Inflammatory macrophage treated with lipopolysaccharide for 4 hours (primary cell): ENCODE measurements at places on chromosomes 11 and 22.

DNA sequence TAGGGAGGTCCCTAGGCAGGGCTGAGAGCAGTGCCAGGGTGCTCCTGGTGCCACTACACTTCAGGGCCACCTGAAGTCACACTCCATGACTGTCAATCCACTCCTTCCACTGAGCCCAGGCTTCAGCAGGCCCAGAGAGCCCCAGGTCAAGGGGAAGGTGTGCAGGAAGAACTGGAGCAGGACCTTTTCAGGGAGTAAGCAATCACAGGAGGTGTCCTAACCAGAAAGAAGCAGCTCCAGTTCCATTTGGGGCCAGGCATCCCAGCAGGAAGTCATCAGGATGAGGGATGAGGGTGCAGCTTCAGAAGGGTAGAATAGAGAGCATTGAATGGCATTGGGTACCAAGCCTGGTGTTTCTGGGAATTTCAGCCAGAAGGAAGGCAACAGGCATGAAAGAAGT, 556.5 kb downstream of the INSC start:
- DNase-seq, result no peak

- no peak for DNase-seq
These were observed 40.3 kb upstream of the MPEG1 start for GRCh38 chr11:59253001-59253400.

GRCh38 chr11:30873924-30874610, 287.9 kb upstream of the MPPED2 start:
- no peak for DNase-seq

DNA sequence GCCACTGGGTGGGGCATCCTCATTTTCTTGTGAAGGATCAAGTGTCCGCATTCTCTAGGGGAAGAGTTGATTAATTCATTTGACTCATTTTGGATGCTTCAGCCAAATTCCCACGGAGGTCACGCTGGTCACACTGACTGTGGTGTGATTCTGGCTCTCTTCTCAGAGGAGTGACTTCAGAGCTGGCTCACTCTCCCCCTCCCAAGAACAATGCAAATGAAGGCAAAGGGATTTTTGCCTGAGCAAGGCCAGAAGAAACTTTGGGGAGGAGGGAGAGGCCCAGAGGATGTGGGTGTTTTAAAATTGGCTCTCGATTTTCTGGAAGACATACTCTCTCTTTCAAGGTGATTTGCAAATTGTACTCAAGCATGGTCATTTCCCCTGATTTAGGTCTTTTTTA, 51.1 kb upstream of the LMO2 start:
- peak; percentile 97 for DNase-seq

- no peak for DNase-seq
These were observed 607.4 kb downstream of the NTM start for GRCh38 chr11:131977854-131978253.

DNA sequence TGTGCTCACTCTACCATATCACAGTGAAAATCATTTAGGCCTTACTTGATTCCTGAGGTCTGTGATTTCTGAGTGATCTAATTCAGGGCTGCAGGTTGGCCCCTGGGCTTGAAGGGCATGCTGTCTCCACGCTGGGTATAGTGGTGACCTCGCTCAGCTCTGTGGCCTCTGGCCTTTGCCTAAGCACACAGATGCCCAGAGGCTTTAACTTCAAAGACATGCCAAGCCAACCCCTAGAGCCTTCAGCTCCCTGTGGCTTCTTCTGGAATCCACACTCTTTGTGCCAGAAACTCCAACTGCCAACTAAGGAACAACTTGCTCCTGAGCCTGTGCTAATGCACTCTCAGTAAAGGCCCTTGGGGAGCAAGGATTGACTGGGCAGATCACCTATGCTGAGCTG, 232.6 kb upstream of the MPPED2 start:
- DNase-seq, result no peak

- no peak for DNase-seq
These were observed 24.7 kb downstream of the RCOR2 start for GRCh38 chr11:63892228-63892627.

DNA sequence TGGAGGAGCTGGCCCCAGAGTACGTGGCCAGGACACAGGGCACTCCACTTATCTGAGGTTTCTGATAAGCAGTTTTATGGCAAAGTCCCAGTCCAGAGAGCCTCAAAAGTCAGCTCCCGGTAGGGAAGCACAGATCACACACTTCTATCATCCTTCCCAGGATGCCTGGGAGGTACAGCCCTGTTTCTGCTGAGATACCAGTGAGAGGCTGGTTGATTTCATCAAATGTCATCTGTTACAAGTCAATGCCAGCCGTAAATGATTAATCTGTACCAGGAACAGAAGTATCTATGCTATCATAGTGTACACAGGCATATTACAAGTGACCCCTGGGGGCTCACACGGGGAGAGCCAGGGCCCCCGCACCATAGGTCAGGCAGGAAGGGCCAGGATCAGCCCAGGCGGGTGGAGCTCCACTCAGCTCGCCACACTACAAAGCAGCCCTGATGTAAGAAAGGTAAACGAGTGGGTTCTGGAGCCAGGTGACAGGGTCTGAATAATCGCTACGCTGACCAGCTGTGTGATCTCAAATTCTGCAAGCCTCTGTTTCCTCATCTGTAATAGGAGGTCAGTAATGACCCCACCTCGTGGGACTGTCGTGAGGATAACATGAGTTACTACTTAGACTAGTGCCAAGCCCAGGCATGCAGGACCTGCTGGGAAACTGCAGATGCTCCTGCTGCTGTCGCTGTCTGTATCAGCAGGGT, 17.6 kb downstream of the PLA2G6 start:
- no peak for DNase-seq

DNA sequence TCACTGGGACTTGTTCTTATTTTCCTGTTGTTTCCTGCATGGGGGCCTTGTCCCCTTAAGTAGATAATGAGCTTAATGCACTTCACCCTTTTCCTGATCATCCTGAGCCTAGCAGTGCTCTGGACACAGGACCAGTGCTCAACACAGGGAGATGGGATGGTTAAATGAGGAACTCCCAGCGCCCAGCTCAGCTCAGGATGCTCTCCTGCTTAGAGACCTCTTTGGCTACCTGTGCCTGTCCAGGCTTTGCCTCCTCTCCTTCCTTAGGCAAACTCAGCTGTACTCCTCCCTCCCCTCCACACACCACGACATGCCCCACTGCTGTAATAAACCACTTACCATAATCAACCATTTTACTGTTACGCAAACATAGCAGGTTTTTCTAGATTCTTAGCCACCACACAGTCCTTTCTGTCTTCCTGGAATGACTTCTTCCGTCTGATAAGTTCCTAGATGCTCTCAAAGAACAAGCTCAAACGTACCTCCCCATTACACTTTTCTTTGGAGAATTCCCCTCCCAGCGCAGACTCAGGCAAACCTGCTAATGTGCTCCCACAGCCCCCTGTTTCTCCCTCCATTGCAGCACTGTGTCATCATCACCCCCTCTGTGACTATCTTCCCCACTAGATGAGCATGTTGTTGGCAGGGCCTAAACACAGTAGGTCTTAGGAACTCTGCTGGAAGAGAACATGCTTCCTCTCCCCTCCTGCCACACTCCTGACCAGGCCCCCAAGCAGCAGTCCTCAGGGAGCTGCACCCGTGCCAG, 113.6 kb downstream of the MICAL2 start:
- no peak for DNase-seq

GRCh38 chr22:20563466-20563906, 56.1 kb downstream of the MED15 start:
- no peak for DNase-seq

- no peak for DNase-seq
These were observed 12.0 kb downstream of the GUCY1A2 start for GRCh38 chr11:107006076-107006833.

- DNase-seq, result peak; percentile 21
These were observed 889 bp upstream of the DMC1 start for GRCh38 chr22:38570779-38571364.

- DNase-seq, result no peak
These were observed 1.1 kb downstream of the SLC22A6 start for GRCh38 chr11:62983536-62984199.

GRCh38 chr11:72626414-72626936, 47.7 kb downstream of the PDE2A start:
- no peak for DNase-seq

DNA sequence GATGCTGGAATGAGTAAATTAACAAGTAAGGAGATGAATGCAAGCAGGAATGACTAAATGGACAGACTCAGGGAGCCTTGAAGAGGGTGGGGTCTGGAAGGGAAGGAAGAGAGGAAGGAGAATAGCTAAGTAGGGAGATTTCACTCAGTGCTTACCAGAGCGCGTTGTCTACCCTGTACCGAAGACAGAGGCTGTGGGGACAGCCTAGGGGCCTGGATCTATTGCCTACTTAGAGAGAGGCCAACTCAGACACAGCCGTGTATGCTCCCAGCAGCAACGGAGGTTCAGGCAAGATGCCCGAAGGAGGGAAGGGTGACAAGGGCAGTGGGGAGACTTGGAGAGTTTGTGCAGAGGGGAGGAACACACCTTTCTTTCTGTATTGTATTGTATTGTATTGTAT, at the start of gene FOLR2:
FOLR2 (plus strand) TSS at position 157 of the 400 bp plus-strand sequence. CDS start 1,791 bp downstream, outside the sequence.
- no peak for DNase-seq
